Endothelial cell of umbilical vein (primary cell): ENCODE measurements at places on chromosomes 6 and 20. TPM values are rescaled to one million over a fixed set of nuclear protein-coding genes. Genes with fewer than 3 reads are reported as not detected.

The PFDN6 gene
- 52.3 and 63.5 TPM in 2 replicates for total RNA-seq

The LPIN3 gene
- total RNA-seq, result 3.0 and 3.5 TPM in 2 replicates

The GMNN gene
- total RNA-seq, result 51.9 and 52.6 TPM in 2 replicates

The CLPSL2 gene
- not detected in 2 replicates for total RNA-seq

The STMN3 gene
- total RNA-seq, result 1.7 and 1.8 TPM in 2 replicates

The MSH5 gene
- total RNA-seq, result 43.2 and 43.8 TPM in 2 replicates

The FOXC1 gene
- total RNA-seq, result 15.9 and 16.4 TPM in 2 replicates

- peaks cover 2% of the 10 kb centered on the region for H3K27me3 ChIP-seq
- H3K4me1 ChIP-seq, result peaks cover 4% of the 10 kb centered on the region
- DNase-seq, result no peak
- no peak overlapping the region for H3K4me3 ChIP-seq
These were observed 49.7 kb downstream of the OR2B2 start for GRCh38 chr6:27862396-27863066.

DNA sequence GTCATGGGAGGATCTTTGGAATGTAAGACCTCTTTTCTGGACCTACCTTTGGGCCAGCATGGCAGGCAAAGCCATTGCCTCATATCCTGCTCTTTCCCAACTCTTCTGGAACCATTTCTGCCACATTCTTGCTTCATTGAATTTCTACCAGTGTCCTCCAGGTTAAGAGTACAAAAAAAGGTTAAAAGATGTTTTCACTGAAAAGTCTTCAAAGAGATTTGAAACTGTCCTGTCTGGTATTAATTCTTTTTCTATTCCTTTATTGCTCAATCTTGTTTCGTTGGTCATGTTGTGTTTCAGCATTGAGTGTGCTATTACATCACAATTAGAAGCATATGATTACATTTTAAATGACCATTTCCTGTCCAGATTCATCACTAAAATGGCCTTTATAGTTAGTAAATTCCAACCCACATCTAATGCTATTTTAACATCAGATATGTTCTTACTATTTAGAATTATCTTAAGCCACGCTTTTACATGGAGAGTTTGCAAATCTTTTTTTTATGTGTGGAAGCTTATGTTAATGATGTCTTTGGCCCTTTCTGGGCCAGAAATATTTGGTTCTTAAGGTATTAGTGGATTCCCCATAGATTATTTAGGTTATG lies 450.9 kb downstream of the GJA1 start:
- DNase-seq, result no peak
- peaks cover 4% of the 10 kb centered on the region for H3K4me1 ChIP-seq
- no peak overlapping the region for H3K27ac ChIP-seq
- no peaks in the 10 kb centered on the region for H3K27me3 ChIP-seq
- H3K4me3 ChIP-seq, result no peak overlapping the region
- H3K36me3 ChIP-seq, result no peaks in the 10 kb centered on the region

- H3K4me1 ChIP-seq, result peaks cover 10% of the 10 kb centered on the region
- DNase-seq, result peak; percentile 60
- H3K36me3 ChIP-seq, result no peaks in the 10 kb centered on the region
- no peaks in the 10 kb centered on the region for H3K27me3 ChIP-seq
These were observed 15.6 kb upstream of the UBE2J1 start for GRCh38 chr6:89368107-89368506.

DNA sequence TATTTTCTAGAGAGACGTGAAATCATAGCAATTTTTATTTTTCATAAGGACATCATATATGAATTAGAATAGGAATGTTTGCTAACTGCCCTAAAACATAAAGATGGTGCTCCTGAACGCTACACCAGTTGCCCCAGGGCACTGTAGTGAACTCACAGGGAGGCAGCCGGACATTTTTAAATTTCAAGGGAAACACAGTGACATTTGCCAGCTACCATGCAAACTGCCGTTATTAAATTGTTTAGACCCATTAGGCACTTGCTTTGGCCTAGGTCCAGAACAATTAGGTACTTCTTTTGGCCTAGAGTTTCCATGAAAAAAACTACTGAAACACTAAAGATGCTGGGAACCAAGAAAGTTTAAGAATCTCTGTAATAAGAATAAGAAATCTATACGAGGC lies 24.9 kb upstream of the CFAP206 start:
- no peaks in the 10 kb centered on the region for H3K27me3 ChIP-seq
- no peaks in the 10 kb centered on the region for H3K4me1 ChIP-seq
- no peak for DNase-seq
- H3K4me3 ChIP-seq, result no peak overlapping the region

DNA sequence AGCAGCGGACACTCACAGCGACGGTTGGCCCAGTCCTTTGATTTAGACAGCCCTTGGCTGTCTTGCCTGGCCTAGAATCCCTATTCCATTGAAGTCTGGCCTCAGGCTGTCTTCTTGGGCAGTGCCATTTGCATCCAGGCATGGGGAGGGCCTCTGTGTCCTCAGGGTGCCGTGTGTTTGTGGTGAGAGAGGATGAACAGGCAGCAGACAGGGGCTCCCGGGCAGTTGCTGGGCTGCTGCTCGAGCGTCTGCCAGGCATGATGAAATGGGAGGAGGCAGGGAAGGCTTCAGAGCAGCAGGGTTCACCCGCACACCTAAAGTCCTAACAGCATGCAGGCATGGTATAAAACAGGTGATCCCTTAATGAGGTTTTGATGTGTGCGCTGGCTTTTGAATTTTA lies 126.9 kb downstream of the SOBP start:
- no peak for DNase-seq
- H3K4me1 ChIP-seq, result peaks cover 17% of the 10 kb centered on the region
- no peak overlapping the region for H3K27ac ChIP-seq
- H3K27me3 ChIP-seq, result no peaks in the 10 kb centered on the region
- H3K36me3 ChIP-seq, result no peaks in the 10 kb centered on the region

DNA sequence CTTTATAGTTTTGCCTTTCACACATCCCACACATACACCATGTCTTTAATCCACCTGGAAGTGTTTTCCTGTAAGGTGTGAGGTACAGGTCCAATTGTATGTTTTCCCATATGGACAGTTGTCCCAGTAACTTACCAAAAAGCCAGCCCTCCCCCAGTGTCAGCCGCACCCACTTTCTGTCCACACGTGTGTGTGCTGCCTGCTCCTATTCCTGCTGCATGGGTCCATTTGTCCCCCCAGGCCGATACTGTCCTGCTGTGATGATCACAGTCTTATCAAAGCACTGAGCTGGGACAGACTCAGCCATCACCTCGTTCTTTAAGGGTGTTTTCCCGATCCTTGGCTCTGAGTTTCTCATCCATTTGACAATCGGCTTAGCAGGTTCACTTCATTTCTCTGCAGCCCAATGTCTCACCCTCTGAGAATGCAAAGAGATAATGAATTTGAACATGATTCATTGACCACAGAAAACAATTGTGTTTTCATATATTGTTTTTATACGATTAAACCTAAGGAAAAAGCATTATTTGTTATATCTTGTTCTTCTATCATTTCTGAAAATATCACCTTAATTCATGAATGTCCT lies 9.6 kb downstream of the VSX1 start:
- H3K4me1 ChIP-seq, result no peaks in the 10 kb centered on the region
- H3K27ac ChIP-seq, result no peak overlapping the region
- peaks cover 35% of the 10 kb centered on the region for H3K27me3 ChIP-seq
- DNase-seq, result no peak
- H3K36me3 ChIP-seq, result no peaks in the 10 kb centered on the region
- no peak overlapping the region for H3K4me3 ChIP-seq

DNA sequence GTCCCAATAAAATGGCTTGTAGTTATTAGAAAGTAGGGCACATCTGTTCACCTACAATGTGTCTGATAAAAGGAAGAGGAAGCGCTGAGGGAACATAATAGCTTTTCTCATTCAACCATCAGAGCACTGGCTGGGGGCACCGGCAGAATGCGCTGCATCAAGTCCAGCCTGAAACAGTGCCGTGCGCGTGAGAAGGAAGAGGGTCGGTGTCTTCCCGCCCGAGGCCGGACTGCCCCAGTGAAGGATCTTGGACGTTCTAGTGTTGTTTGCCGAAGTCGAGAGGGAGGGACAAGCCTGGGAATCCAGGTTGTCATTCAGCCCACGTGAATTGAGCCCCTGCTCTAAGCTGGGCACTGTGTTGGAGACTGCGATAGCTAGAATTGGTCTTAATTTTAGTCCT lies 61.7 kb upstream of the MPC1 start:
- H3K27ac ChIP-seq, result no peak overlapping the region
- peaks cover 8% of the 10 kb centered on the region for H3K4me1 ChIP-seq
- no peak for DNase-seq
- H3K27me3 ChIP-seq, result no peaks in the 10 kb centered on the region

DNA sequence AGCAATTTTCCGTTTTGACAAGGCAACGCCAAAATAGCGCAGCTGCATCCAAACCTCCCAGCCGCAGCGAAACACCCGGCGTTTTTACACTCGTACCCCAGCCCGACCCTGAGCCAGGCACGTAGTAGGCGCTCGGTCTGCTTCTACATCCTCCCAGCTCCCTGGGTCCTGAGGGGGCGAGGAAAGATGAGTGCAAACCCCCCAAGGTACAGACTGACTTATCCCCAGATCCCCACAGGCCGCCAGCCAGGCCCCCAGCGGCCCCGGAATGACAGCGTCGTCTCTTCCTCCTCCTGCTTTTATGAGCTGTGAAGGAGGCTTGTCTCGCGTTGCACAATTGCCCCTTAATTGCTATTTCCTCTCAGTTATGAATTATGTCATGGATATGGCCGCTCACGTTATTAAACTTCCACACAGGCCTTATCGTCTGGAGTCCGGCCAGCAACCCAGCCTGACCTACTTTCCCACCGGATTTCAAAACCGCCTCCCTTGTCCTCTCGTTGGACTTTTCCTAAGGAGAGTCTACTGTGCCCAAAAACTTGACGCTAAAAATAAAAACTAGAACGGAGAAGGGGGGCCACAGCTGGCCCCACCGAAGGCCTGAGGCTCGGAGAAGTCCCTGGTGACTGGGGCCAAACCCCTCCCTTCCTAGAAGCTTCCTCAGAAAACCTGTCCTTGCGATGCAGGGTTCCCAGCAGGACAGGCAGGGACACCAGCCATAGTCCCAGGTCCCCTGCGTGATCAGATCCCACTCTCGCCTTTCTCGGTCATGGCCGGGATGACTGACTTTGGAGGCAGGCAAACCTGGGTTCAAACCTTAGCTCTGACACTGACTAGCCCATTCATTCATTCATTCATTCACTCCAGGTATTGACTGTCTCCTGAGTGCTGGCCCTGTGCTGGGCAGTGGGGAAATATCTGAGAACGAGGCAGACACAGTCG lies 130.9 kb upstream of the PTPN1 start:
- peaks cover 24% of the 10 kb centered on the region for H3K4me1 ChIP-seq
- H3K4me3 ChIP-seq, result no peak overlapping the region
- DNase-seq, result peak; percentile 78
- H3K36me3 ChIP-seq, result no peaks in the 10 kb centered on the region
- no peak overlapping the region for H3K27ac ChIP-seq

DNA sequence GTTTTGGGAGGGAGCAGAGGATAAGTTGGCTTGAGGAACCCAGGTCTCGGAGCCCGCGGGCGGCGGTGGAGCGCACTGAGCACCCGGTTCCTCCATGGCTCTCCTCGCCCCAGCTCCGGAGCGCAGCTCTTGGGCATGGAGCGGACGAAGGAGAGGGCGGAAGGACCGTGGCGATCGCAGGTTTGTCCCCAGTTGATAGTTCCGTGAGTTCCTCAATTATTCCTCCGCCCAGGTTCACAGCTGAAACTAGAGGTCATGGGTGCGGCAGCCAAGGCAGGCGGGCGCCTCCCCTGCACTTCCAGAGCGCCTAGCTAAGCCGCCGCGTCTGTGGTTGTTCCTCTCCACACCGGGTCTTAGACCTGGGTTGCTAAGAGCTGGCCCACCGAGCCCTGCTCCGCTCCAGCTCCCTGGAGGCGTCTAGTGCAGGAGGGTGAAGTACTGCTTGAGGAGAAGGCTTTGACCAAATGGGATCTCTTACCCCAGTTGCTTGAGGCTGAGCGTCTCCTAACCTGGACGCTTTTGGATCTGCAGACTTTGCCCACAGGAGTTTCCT lies at the start of gene HTR1B:
HTR1B (minus strand) TSS at position 184 of the 553 bp plus-strand sequence; CDS start at position 96, 88 bp downstream.
- peaks cover 42% of the 10 kb centered on the region for H3K4me1 ChIP-seq
- peak within 1 kb of the TSS; percentile 72 for H3K27ac ChIP-seq
- peak; percentile 58 for DNase-seq
- H3K4me3 ChIP-seq, result peak within 1 kb of the TSS; percentile 77
- no peaks in the 10 kb centered on the region for H3K27me3 ChIP-seq

GRCh38 chr20:37202267-37202943 lies 23.1 kb upstream of the MROH8 start:
- H3K4me1 ChIP-seq, result no peaks in the 10 kb centered on the region
- H3K4me3 ChIP-seq, result no peak overlapping the region
- peak overlapping the region; percentile 19 for H3K27ac ChIP-seq
- H3K27me3 ChIP-seq, result no peaks in the 10 kb centered on the region
- H3K36me3 ChIP-seq, result peaks cover 42% of the 10 kb centered on the region

GRCh38 chr20:49471397-49471796 lies 11.1 kb downstream of the KCNB1 start:
- no peak overlapping the region for H3K4me3 ChIP-seq
- no peak overlapping the region for H3K27ac ChIP-seq
- H3K4me1 ChIP-seq, result no peaks in the 10 kb centered on the region
- peaks cover 22% of the 10 kb centered on the region for H3K27me3 ChIP-seq
- no peaks in the 10 kb centered on the region for H3K36me3 ChIP-seq

GRCh38 chr6:168332020-168332419 lies 12.4 kb upstream of the DACT2 start:
- no peaks in the 10 kb centered on the region for H3K4me1 ChIP-seq
- no peak for DNase-seq
- no peaks in the 10 kb centered on the region for H3K27me3 ChIP-seq
- H3K4me3 ChIP-seq, result no peak overlapping the region
- H3K27ac ChIP-seq, result no peak overlapping the region
